Uterus (tissue), 4 donors: ENCODE measurements at places on chromosomes 5 and 9. TPM values are rescaled to one million over a fixed set of nuclear protein-coding genes. Genes with fewer than 3 reads are reported as not detected.

DNA sequence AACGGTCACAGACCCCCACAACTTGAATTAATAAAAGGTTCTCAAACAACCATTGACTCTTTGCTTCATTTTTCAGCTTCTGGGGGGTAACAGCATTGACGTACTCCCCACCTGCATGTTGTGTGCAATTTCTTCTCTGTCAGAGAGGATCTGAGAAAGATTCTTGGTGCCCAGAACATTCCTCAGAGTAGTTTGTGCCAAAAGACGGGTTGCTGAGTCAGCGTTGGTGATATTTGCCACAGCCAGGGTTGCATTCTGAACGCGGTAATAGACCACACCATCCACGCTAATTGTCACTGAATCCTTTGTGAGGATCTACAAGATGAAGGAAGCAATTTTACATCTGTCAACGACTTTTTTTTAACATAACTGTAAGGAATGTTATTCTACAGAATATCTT lies 21.0 kb downstream of the STOM start:
- H3K27ac ChIP-seq = peak overlapping the region; percentile 97
- peaks cover 26% of the 10 kb centered on the region for H3K4me1 ChIP-seq
- no peaks in the 10 kb centered on the region for H3K27me3 ChIP-seq
- no peak overlapping the region for H3K4me3 ChIP-seq
- no peaks in the 10 kb centered on the region for H3K36me3 ChIP-seq

Gene NEK6
- 33.2 TPM for total RNA-seq

Gene BTNL9
- total RNA-seq = 18.7 TPM

DNA sequence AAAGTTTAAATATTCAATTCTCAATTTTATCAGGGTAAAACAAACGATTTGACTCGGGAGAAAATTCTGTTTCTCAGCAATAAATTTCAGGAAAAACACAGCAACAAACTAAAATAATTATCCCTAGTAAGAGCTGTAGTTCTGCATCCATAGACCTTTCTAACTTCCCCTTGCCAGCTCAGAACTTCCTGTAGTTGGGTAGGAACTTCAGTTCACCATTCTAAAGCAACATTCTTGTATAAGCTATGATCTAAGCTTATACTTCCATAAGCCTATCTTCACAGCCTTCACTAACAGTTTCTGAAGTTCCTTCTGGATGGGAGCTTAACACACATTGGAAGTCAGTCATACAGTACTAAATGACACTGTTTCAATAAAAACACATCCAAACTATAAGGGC lies 96.6 kb downstream of the UBAP2 start:
- no peak overlapping the region for H3K27ac ChIP-seq
- H3K27me3 ChIP-seq = no peaks in the 10 kb centered on the region
- no peak overlapping the region for H3K4me3 ChIP-seq
- no peaks in the 10 kb centered on the region for H3K4me1 ChIP-seq
- no peak for DNase-seq
- H3K36me3 ChIP-seq = no peaks in the 10 kb centered on the region

GRCh38 chr5:75062925-75063531 lies 10.7 kb upstream of the GCNT4 start:
- no peak for DNase-seq
- H3K27me3 ChIP-seq = no peaks in the 10 kb centered on the region
- H3K4me1 ChIP-seq = no peaks in the 10 kb centered on the region
- no peaks in the 10 kb centered on the region for H3K36me3 ChIP-seq
